Activated T-cell treated with anti-CD3 and anti-CD28 coated beads for 48 hours (primary cell): ENCODE measurements at places on chromosomes 6 and 20.

GRCh38 chr6:32110632-32111031 is 1.5 kb upstream of the TNXB start:
- no peak for DNase-seq

- no peak for DNase-seq
These were observed 11.1 kb upstream of the EXOC2 start for GRCh38 chr6:704046-704445.

- no peak for DNase-seq
These were observed 132.1 kb upstream of the ARID1B start for GRCh38 chr6:156645097-156645496.

DNA sequence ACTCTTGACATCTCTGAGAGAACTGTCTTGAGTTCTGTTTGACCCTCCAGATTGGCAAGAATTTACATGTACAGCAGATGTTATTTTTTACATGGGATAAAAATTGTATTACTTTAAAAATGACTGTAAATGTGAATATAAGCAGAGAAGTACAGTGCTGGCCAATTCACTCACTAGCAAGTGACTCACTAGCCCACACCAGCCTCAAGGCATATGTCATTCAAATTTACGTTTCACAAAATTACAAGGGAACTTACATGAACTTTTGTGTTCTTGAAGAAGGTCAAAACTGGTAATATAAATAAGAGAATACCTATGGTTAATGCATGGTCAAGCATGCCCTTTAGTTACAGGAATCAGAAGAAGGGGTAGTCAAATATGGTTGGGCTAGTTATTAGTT is 54.0 kb upstream of the HMGCLL1 start:
- no peak for DNase-seq

DNA sequence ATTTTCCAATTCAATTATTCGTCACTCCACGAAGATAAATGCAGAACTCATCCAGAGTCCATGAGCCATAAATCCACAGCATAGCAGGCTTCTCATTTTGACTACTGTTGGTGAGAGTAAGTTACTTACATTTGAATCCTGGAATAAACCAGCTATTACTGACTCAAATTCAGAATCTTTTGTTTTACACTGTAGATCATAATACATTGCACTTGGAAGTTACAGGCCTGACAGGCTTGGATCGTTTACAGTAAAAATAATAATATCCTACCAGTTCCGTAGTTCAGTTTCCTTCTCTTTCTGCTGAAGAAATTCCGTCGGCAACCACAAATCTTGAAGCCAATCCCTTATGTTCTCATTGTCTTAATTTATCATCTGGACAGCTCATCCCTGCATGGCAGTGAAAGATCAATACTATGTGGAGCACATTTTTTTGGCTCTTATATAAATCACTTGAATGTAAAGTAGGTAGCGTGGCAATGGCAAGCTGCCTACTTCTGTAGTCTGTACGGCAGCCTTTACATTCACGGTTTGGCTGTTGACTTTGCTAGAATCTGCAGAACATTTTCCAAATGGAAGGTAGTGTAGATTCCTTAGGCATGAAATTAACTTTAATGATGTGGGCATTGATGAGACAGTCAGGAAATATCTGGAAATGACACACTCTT is 142.9 kb downstream of the WDR27 start:
- DNase-seq, result no peak

GRCh38 chr20:34768096-34768495 is 57.4 kb downstream of the NCOA6 start:
- no peak for DNase-seq

GRCh38 chr20:40583205-40583604 is 105.8 kb downstream of the MAFB start:
- no peak for DNase-seq

DNA sequence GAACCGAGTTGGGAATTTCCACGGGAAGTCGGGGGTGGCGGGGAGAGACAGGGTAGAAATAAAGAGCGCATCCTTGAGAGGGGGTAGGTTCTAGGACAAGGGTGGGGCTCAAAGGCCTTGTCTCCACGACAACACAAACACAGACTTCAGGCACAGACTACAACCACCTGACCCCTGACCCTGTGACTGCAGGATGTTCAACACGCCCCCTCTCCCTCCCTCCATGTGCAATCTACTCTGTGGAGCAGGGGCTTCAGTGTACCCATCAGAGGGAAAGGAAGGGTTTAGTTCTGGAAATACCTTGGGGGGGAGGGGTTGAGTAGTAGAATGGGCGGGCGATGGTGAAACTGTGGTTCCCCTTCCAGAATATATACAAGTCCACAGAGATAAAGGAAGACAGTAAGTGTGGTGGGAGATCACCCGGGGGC is 651 bp upstream of the TAPBP start:
- no peak for DNase-seq

GRCh38 chr6:166301611-166302529 is 6.3 kb downstream of the PRR18 start:
- no peak for DNase-seq

- DNase-seq, result no peak
These were observed 89.0 kb upstream of the EPB41L1 start for GRCh38 chr20:36065427-36065998.
